ENCODE measurements at places on chromosomes 1 and 21.

- DNase-seq, result no peak
Measured at GRCh38 chr1:42752284-42752683, 12.2 kb upstream of the CLDN19 start.

DNA sequence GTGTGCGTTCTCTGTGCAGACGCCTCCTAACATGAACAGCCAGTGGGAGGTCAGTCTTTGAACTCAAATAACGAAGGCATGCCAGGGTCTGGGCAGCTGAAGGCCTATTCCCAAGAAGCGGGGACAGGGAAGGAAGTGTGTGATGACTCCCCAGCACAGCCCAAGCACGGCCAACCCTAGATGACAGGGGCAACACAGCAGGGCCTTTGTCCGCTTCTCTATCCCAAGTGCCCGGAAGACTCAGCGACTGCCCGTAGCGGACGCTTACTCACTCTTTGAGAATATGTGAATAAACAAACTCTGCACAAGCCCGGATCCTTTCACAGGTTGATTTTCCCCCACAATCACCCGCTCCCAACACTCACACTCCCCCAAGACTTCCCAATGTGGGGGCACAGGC lies 11.2 kb downstream of the C1orf198 start:
- no peak for DNase-seq

DNA sequence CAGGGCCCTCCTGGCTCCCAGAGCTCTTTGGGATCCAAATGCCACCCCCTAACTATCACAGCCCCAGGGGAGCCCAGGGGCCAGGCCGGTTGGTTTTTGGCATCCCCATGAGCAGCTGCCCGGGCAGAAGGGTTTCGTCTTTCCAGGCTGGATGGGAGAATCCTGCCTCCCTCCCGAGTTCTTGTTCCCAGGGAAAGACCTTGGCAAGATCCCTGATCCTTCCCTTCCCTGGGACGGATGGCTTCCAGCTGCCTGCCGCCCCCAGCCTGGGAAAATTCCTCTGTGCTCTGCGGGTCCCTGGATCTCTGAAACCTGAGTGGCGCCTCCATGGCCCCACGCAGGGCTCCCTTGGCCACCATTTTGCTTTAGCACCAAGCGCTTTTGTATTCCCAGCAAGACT lies 55.6 kb downstream of the TAS1R2 start:
- no peak for DNase-seq

DNA sequence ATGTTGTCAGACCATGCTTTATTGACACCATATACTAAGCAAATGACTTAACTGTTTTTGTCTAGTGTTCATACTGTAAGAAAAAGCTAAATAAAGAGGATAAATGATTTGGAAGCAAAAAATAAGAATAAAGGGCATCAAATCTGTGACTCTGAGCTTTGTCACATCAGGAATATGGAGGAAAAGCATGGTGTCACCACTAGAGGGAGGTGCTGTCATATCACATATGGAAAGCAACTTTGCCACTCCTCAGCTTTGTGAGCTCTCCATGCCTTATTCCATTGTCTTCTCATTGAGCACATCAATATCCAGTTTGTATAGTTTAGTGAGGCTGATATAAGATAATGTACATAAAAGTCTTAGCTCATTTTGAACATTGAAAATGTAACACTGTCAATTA lies 20.8 kb upstream of the GBP1 start:
- DNase-seq, result peak; percentile 69

DNA sequence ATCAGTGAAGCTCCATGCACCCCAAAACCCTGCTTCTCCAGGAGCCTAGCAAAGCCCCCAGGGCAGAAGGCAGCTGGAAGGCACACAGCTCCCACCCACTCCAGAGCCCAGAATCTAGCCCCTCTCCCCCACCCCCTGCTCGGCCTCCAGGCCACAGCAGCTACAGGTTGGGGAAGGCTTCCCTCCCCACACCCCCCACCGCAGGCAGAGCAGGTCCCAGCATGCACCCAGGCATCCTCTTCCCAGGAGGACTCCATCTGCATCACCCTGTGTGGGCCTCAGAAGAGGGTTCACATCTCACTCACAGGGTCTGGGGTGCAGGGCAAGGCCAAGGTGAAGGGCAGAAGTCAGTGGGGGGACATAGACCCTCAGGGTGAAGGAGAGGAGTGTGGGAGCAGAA lies 719 bp downstream of the S100A14 start:
- no peak for DNase-seq

DNA sequence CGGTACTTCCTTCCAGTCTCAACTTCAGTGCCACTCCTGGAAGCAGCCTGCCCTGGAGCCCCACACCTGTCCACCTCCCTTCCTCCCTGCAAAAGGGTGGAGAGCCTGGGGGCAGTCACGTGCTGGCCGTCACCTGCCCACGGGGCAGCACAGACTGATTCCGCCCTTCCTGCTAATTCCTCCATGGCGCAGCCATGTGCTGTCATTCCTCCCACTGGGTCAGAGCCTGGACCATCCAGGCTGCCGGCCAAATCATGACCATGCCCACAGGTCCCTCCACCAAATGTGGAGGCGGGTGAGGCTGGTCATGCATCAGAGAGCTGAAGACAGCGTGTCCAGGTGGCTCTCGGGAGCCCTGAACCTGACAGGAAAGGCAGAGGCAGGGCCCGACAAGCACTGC lies 24.4 kb upstream of the GPR153 start:
- no peak for DNase-seq

- DNase-seq, result peak; percentile 29
Measured at GRCh38 chr1:157992031-157992832, 1.2 kb upstream of the KIRREL1 start.

DNA sequence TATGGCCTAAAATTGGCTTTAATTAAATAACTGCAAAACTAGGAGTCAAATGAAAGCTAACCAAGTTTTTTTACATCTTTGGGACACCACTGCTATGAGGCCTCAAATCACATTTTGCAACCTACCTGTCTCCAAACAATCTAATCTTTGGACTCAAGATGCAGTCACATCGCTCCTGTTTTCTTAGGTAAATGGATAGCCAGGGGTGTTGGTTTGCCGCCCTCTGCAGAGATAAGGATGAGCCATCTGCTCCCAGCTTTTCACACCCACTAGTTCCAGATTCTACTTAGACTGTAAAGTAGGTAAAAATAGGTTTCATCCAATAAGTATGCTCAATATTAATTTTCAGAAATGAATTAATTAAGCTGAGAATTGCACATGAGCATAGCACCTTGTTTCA lies 456.5 kb downstream of the KIF26B start:
- DNase-seq, result no peak

DNA sequence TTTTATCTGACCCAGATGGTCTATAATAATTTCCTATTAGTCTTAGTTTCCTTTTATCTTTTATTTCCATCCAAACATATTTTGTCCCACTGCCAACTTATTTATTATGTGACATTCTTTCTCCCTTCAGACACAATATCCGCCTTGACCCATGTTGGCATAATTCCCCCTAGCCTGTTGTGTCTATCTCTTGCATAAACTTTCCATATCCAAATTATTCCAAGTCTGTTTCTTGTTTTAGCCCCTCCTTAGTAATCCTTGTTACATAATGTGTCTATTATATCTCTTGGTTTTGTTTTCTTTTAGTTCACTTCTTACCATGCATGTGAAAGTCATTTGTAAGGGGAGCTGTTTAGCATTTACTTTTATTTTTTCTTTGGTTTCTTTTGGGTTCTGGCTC lies 81.6 kb upstream of the CACHD1 start:
- DNase-seq, result no peak

GRCh38 chr1:198173832-198174231 lies 17.0 kb downstream of the NEK7 start:
- DNase-seq, result no peak

- no peak for DNase-seq
Measured at GRCh38 chr1:28028873-28029654, 59.3 kb downstream of the EYA3 start.

- DNase-seq, result no peak
Measured at GRCh38 chr1:23639460-23640095, 52.0 kb upstream of the RPL11 start.

DNA sequence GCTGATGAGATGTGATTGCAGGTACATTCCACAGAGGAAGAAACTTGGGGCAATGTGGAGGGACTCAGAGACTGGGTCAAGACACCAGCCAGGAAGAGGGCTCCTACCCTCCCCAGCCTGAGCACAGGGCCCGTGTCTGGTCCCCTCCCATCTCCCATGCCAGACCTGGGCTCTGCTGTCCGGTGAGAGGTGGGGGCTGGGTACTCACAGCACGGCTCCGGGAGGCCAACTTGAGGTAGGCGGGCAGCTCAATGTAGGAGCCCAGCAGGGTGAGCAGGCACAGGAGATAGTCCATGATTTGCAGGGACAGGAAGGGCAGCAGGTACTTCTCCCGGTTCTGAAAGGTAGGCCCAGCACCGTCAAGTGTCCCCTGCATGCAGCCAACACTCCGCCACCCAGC lies 16.2 kb upstream of the MATN1 start:
- DNase-seq, result no peak

GRCh38 chr1:84869720-84870119 lies 23.3 kb downstream of the LPAR3 start:
- no peak for DNase-seq

- no peak for DNase-seq
Measured at GRCh38 chr1:207328908-207329440, 7.5 kb downstream of the CD55 start.

DNA sequence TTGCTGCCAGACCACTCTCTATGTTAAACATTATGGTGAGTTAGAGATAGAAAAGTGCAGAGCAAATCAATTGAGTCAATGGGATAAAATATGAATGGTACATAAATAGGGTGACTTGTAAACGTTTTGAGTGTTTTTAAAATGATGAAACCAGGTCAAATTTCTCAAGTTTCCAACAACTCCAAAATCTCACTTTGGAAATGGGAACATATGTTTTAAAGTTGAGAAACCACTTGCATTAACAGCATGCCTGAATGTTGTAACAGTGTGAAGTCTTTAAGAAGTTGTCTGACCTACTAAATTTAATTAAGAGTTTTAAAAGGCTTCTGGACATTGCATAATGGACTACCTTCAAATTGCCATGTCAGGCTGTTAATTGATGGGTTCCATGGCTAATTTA lies 33.6 kb upstream of the RAVER2 start:
- no peak for DNase-seq

- no peak for DNase-seq
Measured at GRCh38 chr1:198927129-198927528, 288.3 kb downstream of the PTPRC start.

DNA sequence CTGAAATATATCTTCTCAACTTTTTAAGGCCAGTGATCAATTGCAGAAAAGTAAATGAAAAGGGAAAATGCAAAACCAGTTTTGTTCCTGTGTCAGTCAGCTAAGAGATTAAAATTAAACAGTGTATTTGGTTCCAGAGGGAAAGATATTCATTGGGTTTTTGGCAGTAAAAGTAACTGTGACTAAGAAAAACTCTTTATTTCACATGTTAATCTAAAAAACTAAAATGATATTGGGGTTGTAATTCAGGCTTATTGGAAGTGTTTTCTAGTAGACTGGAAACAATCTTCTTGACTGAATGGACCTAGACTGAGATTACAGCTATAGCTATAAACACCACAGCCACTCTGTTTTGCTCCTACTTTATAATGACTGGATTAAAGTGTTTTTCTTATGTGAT lies 413.9 kb downstream of the ADGRL2 start:
- DNase-seq, result no peak

GRCh38 chr1:35691080-35691479 lies 27.6 kb downstream of the C1orf216 start:
- no peak for DNase-seq

DNA sequence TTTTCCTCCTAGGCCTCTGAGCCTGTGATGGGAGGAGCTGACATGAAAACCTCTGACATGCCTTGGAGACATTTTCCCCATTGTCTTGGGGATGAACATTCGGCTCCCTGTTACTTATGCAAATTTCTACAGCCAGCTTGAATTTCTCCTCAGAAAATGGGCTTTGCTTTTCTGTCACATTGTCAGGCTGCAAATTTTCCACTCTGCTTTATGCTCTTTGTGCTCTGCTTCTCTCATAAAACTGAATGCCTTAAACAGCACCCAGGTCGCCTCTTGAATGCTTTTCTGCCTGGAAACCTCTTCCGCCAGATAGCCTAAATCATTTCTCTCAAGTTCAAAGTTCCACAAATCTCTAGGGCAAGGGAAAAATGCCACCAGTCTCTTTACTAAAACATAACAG lies 46.7 kb upstream of the TENT5C start:
- DNase-seq, result no peak

GRCh38 chr1:152145769-152146168 lies 13.3 kb downstream of the RPTN start:
- no peak for DNase-seq

- DNase-seq, result no peak
Measured at GRCh38 chr1:155173478-155174323, at the start of gene TRIM46. TSS of gene TRIM46 (plus strand) at chr1:155173849. CDS start at chr1:155173967, 118 bp downstream.

DNA sequence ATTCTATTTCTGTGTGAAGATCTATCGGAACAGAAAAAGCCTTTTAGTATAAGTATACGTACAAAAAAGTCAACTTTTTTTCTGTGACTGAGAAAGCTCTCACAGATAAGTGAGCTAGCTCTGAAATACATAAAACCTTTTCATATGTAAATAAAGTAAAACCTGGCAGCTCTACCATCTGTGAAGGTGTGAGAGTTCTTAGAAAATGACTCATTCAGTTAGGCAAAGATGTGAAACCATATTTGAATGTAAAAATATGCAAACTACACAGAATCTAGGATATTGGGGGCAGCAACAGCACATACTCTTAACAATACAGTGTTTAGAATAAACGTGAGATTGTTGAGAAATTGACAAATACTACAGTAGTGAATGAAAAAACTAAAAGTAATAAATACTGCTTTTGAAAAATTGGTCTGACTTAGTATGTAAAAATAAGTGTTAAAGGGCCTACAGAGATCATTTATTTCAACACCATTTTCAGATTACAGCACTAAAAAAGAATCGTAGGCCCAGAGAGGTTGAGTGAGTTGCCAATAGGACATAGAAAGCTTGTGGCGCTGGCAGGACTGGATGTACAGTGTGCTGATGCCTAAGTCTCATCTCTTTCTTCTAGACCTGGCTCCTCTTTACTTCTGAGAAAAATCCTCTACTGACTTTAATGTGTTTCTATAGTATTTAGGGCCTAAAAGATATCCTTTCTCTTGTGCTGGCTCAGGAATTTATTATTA lies 19.8 kb downstream of the ATP6V1G3 start:
- DNase-seq, result no peak

GRCh38 chr1:158039380-158039779 lies 45.9 kb downstream of the KIRREL1 start:
- no peak for DNase-seq

GRCh38 chr1:202967684-202968281 lies 726 bp upstream of the CYB5R1 start:
- peak; percentile 34 for DNase-seq

- DNase-seq, result peak; percentile 37
Measured at GRCh38 chr1:28258628-28259251, 578 bp upstream of the SESN2 start.
